ENCODE measurements at places on chromosomes 12 and 14. TPM values are rescaled to one million over a fixed set of nuclear protein-coding genes. Genes with fewer than 3 reads are reported as not detected.

The GDF3 gene
- not detected for total RNA-seq

The PIWIL1 gene
- not detected for total RNA-seq

The TCHP gene
- 7.7 TPM for total RNA-seq

The LPAR5 gene
- under 0.01 TPM for total RNA-seq

The SNRNP35 gene
- total RNA-seq: 10.3 TPM

Measured in osteoblast (primary cell).